Left ventricle myocardium inferior (tissue), 1 donor: ENCODE measurements at places on chromosomes 5 and 9. TPM values are rescaled to one million over a fixed set of nuclear protein-coding genes. Genes with fewer than 3 reads are reported as not detected.

The CAAP1 gene
- total RNA-seq = 7.9 TPM

The SHROOM1 gene
- total RNA-seq = 4.9 TPM

- H3K4me1 ChIP-seq = peaks cover 8% of the 10 kb centered on the region
- H3K36me3 ChIP-seq = no peaks in the 10 kb centered on the region
- no peak for DNase-seq
- no peak overlapping the region for H3K4me3 ChIP-seq
- no peaks in the 10 kb centered on the region for H3K27me3 ChIP-seq
Observed at GRCh38 chr5:122880749-122881148, 35.3 kb downstream of the SNX24 start.

The CCL21 gene
- 6.2 TPM for total RNA-seq
